ENCODE measurements at places on chromosomes 6 and 20.

GRCh38 chr20:17394411-17394810 is 136.8 kb downstream of the BFSP1 start:
- DNase-seq = no peak

DNA sequence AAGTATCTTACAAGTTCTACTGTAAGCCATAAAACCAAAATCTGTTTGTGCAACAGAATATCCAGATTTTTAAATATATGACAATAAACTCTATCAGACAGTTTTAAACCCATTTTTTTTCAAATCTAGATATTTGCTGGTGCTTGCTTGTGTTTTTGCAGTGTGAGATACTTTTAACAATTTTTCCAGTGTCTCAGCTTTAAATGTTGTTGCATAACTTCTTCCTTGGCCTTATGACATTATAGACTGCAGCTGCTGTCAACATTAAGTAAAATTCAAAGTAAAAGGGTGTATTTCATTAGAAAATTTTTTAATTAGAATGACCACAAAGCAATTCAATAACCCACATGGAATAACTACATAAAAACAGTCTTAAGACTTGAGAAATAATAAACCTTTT is 139.5 kb downstream of the PTPRK start:
- DNase-seq = no peak

DNA sequence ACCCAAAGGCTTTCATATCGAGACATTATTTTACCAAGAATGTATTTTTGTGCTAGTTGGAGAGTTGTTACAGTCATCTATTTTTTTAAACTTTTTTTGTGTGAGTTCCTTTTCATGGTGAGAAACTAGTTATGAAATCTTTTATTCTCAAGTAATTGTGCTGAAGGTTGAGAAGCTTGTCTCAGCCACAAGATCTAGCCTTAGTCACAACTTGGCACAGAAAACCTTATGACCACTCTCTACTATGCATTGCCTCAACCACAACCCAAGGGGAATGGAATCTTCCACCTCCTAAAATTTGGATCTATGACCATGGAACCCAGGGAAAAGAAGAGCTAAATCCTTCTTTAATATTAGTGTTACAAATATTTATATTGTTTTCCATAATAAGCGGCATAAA is 58.5 kb downstream of the HS3ST5 start:
- DNase-seq = no peak

DNA sequence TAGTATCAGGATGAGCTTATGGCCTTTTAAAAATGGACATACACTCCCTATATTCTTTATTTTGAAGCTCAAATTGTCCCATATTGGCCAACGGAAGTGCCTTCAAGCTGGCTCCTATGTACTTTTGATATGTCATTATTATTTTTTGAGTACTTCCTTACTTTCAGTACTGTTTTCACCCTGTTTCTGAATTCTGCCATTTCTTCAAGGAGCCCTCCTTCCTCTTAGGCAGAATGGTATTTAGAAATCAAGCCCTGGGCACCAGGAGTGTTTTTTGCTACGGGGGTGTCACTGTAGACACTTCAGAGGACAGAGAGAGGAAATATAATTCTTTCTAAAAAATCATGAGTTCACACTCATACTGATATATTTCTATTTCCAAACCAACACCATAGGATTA is 5.5 kb upstream of the MYLK4 start:
- no peak for DNase-seq

- DNase-seq = no peak
These were observed 343.4 kb downstream of the KIF16B start for GRCh38 chr20:16229813-16230212.

DNA sequence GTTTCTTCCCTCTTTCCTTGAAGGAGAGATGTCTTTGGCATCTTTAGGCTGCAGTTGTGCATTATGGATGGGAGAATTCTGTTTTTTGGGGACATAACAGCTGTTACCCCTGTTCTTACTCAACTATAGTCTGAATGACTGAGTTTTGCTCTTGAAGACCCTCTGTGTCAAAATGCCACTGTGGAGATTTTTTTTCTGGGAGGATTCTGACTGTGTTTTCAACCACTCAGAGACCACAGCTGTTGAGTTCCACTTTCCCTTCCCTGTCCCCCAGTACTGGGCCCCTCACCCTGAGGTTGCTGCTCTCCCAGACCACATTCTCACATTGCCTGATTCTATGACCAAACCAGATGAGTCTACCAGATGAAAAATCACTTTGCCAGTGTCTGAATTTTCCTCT is 48.1 kb downstream of the NKX2-2 start:
- DNase-seq = no peak

GRCh38 chr20:5153152-5153467 is 26.3 kb downstream of the CDS2 start:
- no peak for DNase-seq

- no peak for DNase-seq
These were observed 151.8 kb downstream of the FOXC1 start for GRCh38 chr6:1761477-1761877.

GRCh38 chr6:7528565-7528964 is 12.9 kb upstream of the DSP start:
- DNase-seq = no peak

- DNase-seq = no peak
These were observed 4.2 kb downstream of the HACE1 start for GRCh38 chr6:104855507-104855906.

- DNase-seq = no peak
These were observed 400.8 kb upstream of the HSF2 start for GRCh38 chr6:121998631-121999030.

DNA sequence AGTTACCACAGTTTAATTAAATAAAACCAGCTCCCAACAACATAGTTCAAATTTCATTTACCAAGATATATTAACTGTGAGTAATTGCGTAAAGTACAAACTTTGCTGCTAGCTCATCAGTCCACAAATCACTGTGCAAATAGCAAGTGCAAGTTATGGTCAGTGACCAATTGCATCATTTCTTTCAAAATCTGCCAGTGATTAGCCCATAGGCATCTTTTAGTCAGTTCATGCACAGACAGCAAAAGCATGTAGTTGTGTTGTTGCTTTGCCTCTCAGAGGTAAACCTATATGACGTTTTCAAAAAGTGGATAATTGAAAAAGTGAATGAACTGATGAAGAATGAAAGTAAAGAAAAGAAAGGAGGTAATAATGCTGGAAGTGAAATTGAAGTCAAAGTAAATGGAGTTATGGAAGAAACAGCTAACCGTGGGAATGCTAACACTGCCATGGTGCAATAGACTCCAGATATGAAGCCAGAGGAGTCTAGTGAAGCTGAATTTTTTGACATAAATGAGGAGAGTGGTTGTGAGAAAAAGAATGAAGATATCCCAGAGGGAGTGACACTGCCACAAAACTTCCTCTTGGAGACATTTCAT is 36.5 kb downstream of the ENPP1 start:
- no peak for DNase-seq

DNA sequence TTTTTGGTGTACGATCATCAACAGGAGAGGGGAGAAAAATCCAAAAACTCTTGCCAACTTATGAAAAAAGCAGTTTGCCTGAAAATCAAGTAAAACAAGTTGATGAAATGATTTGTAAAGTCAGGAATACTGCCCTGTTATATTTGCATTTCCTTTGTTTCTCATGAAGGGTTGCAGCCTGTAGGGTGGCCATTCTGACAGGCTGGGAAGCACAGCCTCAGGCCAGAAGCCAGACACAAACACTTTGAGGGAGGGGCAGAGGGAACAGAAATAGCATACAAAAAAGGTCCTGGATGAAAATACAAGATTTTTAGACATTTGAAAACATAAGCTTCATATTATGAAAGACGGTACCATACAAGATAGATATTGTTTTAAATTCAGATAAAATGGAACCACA is 109.8 kb downstream of the DTNBP1 start:
- DNase-seq = no peak

- DNase-seq = no peak
These were observed 14.5 kb downstream of the REV3L start for GRCh38 chr6:111468329-111469012.

- DNase-seq = no peak
These were observed 158.6 kb upstream of the PREP start for GRCh38 chr6:105561486-105561885.

- DNase-seq = no peak
These were observed 26.8 kb downstream of the RRBP1 start for GRCh38 chr20:17655286-17655651.

- no peak for DNase-seq
These were observed 25.6 kb upstream of the GABRR1 start for GRCh38 chr6:89242574-89243330.

GRCh38 chr6:47323321-47323720 is 13.6 kb upstream of the TNFRSF21 start:
- DNase-seq = no peak

- no peak for DNase-seq
These were observed 266.7 kb downstream of the LRFN2 start for GRCh38 chr6:40320441-40320840.

DNA sequence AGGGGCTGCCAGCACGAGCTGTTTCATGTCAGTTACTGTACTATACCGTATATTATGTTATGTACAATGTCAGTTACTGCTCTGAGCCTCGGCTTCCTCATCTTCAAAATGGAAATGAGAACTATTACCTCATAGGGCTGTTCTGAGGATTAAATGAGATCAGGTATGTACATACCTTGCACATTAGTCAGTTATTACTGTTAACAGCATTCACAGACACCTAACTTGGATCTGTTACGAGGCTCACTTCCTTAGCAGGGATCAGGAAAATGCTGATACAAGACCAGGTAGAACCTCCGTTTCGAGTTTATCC is 69.7 kb upstream of the TBC1D7 start:
- no peak for DNase-seq

Measured in NT2/D1 (cell line).